ENCODE measurements at places on chromosomes 2 and 18. TPM values are rescaled to one million over a fixed set of nuclear protein-coding genes. Genes with fewer than 3 reads are reported as not detected.
A peak's percentile ranks its signal among the peaks of the same experiment; 100 is the strongest.

GRCh38 chr18:58205443-58206160 is 161.6 kb downstream of the NEDD4L start:
- no peak for DNase-seq

DNA sequence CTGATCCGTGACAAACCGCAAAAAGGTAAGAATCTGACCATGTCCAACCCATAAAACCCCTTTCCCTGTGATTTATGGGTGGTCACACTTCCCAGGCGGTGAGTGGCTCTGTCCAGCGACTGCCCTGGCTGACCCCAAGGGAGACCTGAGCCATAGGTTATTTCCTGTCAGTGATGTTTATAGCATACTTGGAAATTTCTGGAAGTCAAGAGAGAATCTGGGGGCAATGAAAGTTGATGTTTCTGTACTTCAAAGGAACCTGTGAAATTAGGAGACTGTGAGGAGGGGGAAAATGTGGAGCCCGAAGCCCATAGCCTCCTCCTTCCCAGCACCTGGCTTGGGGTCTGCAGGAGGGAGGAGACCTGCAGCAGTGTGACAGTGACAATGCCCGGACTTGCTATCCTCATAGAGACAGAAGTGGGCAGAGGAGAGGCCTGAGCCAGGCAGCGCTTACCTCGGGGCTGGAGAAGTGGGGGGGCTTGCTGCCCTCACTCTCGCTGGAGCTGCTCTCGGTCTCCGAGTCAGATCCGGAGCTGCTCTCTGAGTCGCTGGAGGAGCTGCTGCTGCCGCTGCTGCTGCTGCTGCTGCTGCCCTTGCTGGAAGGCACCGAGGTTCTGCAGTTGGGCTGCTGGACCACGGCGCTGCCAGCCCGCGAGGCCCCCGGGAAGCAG is 111.3 kb upstream of the REV1 start:
- no peak for DNase-seq

GRCh38 chr2:96764253-96764637 is 3.5 kb downstream of the CNNM4 start:
- DNase-seq: no peak

DNA sequence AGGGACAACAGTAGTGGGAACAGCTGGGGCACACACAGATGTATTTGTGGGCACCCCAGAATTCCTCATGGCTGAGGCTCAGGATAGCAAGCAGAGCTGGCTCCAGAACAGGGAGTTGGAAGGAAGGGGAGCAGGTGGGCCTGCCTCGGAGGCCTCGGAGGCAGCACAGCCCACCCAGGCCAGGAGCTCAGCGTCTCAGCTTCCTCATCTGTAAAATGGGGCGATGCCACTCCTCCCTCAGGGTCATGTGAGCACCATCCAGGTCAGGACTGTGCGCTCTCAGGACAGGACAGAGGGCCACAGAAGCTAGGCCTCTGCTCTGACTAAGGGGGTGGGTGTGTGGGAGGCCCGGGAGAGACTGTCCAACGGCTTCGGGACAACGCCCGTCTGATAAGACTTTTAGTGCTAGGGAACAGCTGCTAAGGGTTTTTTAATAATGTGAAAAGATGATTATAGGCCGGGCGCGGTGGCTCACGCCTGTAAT is 106.2 kb downstream of the HDAC4 start:
- no peak for DNase-seq

- no peak for DNase-seq
These were observed 162.9 kb upstream of the KYNU start for GRCh38 chr2:142714600-142714999.

GRCh38 chr2:204486805-204487204 is 58.5 kb upstream of the PARD3B start:
- peak; percentile 65 for DNase-seq

- DNase-seq: no peak
These were observed 322.0 kb upstream of the SOX11 start for GRCh38 chr2:5370158-5370557.

DNA sequence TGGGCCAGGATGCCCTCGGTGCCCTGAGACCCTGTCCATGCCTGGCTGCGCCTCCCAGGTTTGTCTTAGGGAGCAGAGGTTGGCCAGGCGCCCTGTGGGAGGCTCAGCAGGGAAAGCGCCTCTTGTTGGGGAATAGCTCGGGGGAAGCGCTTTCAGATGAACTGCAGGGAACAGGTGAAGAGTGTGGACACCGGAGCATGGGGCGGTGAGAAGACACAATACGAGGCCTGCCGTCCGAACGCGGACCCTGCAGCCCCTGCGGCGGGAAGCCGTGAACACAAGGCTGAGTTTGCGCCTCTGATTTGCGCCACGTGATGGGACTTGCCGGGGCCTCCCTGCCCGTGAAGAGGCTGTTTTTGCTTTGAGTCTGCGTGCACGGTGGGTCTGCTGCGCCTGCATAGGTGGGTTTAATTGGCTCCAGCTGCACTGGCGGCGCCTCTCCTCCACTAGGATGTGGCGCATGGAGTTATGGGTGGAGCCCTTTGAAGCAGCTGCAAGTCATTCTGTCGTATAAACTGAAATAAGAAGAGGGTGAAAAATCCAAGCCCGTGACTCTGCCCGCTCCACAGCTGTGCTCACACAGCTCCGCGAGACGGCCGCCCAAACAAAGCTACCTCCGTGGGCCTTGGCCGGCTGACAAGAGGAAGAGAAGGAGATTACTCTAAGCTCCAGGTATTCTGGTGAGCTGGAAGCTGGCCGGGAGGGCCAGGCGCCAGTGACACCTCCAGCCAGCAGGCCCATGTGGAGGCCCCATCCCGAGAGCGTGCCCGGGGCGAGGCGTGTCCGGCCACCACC is 103.5 kb upstream of the CTDP1 start:
- DNase-seq: peak; percentile 61

DNA sequence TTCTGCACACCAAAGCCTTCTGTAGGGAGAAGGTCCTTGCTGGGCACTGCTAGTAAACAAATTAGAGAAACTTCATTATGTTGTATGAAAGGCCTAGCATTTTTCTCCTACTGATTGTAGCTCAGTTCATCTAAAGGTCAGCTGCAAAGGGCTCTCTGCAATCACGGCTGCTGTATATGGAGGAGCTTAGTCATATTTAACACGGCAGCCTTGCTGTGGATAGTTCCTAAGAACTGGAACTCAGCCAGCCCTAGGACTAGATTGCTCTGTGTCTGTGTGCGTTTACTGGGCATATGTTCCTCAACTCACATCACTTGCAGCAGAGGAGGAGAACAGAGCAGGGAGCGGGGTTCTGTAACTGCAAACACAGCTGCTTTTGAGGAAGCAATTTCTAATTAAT is 1103.9 kb upstream of the KLHL29 start:
- peak; percentile 37 for DNase-seq

- DNase-seq: no peak
These were observed 564.4 kb downstream of the ZEB2 start for GRCh38 chr2:143955401-143956065.

GRCh38 chr18:579238-579637 is 942 bp upstream of the CETN1 start:
- peak; percentile 59 for DNase-seq

DNA sequence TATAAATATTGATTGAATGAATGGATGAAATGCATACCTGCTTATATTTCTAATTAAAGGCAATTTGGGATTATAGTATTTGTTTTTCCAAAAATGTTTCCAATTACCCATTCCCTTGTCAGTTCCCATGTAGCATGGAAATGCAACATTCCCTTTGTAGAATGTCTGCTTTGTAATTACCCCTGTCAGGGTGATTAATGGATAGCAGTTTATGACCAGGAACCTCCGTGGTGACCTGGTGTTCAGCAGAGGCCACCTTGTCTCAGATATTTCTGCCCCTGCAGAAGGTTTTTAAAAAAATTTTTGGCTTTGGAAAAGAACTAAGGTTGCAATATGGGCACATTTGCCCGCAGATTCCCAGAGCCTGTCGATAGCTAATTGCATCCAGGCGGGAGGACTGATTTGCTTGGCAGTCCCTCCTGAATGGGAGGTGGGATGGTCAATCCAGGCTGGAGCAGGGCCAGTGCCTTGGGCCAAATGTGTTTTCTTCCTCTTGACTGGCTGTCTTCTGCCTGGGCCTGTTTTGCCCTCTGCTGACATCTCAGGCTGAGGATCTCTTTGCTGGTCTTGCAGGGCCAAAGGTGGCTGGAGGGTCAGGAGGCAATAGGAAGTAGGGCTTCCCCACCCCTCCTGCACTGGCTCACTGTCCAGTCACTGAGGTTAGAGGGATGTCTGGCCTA is 82.1 kb downstream of the TMEM182 start:
- no peak for DNase-seq

- DNase-seq: peak; percentile 60
These were observed 858 bp downstream of the KCNS3 start for GRCh38 chr2:17879137-17879912.

The RPRM gene
- polyA plus RNA-seq: 7.6 TPM

The MAL gene
- 3.9 TPM for polyA plus RNA-seq

The NOSTRIN gene
- 10.6 TPM for polyA plus RNA-seq

The SERPINB3 gene
- polyA plus RNA-seq: not detected

The CRYGC gene
- polyA plus RNA-seq: not detected

The SPHKAP gene
- 36.3 TPM for polyA plus RNA-seq

The AQP12B gene
- not detected for polyA plus RNA-seq

The CDK15 gene
- polyA plus RNA-seq: 0.71 TPM

The ALPI gene
- polyA plus RNA-seq: not detected
